ENCODE measurements at places on chromosomes 5 and 9.

DNA sequence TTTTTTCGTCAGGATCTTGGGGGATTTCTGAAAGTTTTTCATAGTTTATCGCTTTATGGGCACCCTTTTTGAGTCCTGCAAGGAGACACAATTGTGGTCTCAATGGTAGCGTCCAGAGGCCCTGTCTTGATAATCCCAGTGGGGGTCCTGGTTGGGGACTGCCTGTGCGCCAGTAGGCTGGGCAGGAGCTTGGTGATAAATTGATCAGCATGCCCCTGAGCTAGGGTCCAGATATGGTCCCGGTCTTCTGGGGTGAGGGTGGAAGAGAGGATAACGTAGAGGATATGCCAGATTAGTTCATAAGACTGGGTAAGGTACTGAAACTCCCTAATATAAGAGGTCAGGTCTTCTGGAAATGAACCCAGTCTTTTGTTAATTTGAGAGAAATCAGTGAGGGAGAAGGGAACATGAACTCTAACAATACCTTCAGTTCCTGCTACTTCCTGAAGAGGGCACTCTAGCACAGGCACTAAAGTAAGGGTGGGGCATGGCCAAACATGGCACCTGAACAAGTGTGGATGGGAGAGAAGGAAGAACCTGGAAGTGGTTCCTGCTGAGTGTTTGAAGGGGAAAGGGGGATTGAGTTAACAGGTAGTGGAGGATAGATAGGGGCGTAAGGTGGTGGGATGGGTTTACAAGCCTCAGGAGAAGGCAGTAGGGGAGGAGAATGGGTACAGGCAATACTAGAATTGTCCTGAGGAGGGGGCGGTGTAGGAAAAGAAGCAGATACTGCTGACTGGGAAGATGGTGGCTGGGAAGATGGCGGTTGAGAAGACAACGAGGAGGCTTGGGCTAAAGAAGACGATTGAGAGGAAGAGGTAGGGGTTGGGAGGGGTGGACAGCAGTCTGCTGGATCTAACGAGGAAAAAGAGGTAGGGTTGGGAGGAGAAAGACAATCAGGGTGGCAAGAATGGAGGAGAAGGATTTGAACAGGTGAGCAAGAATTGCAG is 33.8 kb upstream of the ANXA2R start:
- peak; percentile 33 for DNase-seq

GRCh38 chr5:168962306-168962705 is 338.6 kb downstream of the SLIT3 start:
- no peak for DNase-seq

DNA sequence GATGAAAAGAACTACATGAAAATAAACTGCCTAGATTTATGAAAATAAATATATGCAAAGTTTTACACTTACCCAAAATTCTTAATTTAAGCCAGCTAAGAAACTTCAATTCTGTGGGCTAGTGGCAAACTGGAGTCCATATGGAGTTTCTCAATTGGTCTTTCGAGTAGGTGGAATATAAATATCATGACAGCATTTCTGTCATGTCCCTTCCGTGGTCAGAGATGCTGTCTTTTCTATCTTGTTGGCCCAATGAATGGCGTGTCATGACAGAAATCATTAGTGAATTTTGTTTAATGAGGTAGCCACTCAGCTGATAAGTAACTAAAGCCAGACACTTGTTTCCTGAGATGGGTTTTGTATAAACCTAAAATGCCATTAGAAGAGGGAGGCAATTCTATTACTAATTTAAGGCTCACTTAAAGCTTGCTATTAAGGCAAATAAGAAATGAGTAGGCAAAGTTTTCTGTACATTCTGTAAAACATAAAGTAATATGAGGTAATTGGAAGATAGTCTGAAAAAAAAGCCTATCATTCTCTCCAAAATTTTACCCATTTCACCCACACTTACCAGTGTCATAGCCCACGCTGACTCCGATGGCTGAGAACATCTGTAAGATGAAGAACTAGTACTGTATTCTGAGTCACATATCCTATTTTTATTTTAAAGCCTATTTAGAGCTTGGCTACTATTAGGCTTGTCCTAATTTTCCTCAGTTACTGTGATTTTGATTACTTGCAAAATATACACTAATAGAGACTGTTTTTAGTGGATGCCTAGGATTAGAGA is 419.3 kb upstream of the MEF2C start:
- no peak for DNase-seq

- DNase-seq: no peak
Measured at GRCh38 chr9:87256973-87257372, 240.7 kb upstream of the DAPK1 start.

DNA sequence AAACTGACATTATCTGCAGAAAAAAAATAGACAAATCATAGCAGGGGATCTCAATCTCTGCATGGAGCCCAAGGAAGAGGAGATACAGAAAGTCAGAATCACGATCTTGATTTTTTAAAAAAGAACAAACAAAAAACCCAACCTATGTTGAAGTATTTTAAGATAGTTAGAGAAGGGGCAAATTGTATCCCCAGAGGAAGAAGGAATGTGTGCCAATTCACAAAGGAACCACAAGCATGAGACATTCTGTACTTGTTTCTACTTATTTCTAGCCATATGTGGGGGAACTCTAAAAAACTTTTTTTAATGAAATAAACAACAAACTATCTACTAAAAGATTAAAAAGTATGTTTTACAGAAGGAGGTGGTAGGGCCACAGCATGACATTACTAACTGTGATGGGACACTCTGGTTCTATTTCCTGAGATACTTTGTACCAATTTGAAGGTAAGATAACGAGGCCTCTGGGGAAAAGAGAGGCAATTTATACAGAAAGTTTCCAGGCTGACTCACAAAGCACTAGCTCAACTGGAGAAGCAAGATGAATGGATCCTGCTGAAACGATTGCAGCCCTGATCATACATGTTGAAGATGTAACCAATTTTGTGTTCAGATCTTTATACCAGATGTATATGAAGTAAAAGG is 22.5 kb downstream of the RANBP3L start:
- DNase-seq: no peak

DNA sequence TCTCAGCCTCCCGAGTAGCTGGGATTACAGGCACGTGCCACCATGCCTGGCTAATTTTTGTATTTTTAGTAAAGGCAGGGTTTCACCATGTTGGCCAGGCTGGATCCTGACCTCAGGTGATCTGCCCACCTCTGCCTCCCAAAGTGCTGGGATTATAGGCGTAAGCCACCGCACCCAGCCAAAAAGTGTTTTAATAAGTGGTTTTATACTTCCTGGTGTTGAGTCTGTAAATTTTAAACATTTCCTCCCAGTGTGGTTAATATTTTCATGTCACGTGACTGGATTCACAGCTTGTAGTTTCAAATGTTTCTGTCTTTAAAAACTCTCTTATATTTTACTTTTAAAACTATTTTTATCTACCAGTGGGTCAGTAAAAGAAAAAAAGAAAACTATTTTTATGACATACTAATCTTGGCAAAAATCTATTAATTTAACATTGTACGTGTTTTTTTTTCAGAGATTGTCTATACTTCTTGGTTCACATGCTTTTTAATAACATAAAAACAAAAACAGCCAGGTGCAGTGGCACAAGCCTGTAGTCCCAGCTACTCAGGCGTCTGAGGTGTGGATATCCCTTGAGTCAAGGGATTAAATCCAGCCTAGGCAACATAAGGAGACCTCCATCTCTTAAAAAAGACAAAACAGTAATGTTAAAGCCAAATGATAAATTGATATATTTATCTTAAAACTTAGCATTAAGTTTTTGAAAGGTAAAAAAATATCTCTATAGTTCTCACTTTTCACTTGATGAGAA is 117.1 kb downstream of the DMXL1 start:
- DNase-seq: peak; percentile 17

GRCh38 chr5:21791304-21791703 is 1061.8 kb downstream of the CDH12 start:
- no peak for DNase-seq

DNA sequence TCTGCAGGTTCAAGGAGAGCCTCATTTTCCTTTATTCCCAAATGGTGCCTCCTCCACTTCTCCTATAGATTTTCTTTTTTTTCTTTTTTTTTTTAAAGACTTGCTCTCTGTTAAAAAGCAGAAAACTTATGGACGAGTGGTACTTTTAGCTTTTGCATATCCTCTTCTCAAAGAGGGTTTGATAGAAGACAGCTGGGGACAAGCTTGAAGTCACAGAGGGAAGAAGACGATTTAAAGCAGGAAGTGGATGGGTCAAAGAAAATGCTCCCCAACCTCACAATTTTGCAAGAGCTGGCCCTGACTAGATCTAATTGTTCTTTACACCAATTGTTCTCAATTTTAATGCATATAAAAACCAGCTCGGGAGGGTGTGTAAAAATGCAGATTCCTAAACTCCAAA is 48.9 kb downstream of the APBA1 start:
- no peak for DNase-seq

DNA sequence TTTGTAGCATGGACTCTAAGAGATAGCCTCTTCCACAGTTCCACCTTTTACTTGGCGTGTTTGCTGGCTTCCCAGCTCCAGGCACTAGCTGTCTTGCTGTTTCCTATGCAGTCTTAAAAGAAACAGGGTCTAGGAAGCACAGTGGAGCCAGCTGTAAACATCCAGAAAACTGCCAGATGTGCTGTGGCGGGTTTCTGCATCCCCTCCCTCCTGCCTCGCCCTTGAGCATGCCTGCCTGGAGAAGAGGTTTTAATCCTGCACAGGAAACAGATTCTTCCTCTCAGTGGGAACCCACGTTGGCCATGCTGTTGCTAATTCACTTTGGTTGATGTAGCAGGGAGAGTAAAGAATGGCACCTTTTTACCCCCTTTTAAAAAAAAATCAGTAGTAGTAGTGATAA is 121.3 kb downstream of the RPS23 start:
- DNase-seq: no peak

DNA sequence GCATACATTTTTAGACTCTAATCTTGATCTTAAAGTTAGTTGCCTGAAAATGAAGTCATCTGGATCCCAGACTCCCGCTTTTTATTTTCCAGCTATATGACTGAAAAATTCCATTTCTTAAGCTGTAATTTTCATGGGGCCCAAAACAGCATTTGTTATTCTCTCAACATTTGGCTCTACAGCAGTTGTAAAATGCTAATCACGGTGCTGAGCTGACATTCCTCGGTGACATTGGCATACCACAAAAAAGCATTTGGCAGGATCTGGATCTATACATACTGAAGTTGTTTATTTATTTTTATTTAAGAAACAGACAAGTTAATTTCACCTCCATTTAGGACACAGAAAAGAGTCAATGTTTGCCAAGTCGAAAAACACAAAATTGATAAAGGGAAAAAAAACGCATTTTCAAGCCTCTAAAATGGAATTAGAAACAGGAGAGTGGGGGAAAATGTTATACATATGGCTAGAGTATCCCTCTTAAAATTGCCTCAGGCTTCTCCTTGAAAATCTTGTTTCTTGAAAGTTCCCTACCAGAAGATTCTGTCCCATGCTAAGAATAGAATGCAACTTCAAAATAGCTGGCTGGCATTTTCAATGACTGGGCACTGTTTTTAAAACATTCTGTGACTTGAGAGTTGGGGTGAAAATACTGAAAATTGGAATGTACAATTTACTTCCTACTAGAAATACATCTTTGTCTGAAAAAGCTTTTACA is 207.5 kb upstream of the TBCA start:
- DNase-seq: no peak

- DNase-seq: no peak
Measured at GRCh38 chr9:83239747-83240146, 176.8 kb upstream of the RASEF start.

DNA sequence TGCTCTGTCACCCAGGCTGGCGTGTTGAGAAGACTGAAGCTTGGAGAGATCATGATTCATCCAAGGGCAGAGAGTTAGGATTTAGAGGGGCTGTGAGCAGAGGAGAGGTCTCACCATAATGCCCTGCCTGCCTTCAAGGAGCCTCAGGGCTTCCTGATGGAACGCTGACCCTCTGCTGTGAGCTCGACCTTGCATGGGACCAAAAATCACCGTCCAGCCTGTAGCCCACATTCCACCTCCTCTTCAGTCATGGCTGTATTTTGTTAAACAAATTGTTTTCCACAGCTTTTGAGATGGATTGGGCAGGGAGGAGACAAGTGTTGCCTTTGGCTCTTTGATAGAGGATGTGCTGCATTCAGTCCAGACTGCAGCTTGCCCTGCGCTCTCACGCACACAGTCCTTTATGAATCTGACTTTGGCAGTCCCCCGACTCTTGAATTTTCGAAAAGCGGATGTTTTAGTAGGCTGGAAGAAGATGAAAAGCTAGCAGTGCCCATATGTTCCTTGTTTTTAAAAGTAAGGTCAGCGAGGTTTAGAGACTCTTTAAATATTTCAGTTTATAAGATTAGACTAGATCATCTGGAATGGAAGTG is 79.5 kb downstream of the MVB12B start:
- DNase-seq: no peak

DNA sequence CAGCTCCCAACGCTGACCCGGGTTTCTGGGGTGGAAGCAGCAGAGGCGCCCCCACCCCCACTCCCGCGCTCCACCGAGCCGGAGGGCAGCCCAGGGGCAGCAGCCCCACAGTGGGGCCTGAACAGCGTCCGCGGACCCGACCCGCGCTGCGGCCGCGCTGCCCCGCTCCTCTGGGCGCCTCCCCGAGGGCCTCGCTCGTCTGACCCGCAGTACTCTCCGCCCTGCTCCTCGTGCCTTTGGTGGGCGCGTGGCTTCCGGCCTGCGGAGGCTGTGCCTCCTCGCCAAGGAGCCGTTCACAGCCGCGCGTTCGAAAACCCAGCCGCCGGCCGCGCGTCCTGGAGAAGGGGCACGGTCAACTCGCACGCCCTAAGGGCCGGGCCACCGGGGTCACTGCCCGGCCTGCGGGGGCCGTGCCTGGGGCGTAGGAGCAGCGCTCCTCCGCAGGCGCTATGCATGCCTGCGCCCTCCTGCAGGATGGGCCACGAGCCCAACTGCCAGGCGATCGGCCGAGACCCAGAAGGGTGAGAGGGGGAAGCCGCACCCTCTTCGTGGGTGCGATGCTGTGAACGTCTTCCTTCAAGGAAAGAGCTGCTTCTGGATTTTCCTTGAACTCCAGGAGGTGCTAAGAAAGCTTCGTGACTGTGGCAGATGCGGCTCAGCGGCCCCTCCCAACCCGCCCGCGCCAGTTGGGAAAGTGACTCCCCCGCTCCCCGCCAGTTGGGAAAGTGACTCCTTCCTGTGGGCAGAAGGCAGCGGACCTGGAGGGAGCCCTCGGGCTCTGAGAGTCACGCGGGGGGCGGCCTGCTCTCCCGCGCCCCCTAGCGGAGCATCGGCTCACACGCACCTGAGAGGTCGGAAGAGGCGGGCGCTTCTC is 82.7 kb downstream of the HSD17B3 start:
- peak; percentile 56 for DNase-seq

DNA sequence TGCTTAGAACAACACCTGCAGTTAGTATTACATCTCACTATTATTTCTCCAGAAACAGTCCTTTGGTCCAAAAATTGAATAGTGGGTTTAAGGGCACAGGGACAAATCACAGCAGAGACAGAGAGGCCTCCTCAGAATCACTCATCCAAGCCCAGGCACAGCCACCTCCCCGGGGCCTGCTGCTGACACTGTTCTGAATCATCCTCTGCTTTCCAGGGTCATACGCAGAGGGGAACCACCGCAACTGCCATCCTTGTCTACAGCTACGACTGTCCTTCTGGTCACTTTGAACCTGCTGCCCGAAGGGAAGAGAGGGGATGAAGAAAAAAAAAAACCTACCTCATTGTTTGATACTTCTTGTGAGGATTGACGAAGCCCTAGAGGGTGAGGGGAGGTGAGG is 35.3 kb upstream of the MAN2A1 start:
- DNase-seq: no peak

Measured in activated T-cell treated with anti-CD3 and anti-CD28 coated beads, Interleukin-2, amount 50 U/mL, for 1 hour (primary cell).